Tibial artery (tissue), 4 donors: ENCODE measurements at places on chromosomes 16 and 17.
A peak's percentile ranks its signal among the peaks of the same experiment; 100 is the strongest.

DNA sequence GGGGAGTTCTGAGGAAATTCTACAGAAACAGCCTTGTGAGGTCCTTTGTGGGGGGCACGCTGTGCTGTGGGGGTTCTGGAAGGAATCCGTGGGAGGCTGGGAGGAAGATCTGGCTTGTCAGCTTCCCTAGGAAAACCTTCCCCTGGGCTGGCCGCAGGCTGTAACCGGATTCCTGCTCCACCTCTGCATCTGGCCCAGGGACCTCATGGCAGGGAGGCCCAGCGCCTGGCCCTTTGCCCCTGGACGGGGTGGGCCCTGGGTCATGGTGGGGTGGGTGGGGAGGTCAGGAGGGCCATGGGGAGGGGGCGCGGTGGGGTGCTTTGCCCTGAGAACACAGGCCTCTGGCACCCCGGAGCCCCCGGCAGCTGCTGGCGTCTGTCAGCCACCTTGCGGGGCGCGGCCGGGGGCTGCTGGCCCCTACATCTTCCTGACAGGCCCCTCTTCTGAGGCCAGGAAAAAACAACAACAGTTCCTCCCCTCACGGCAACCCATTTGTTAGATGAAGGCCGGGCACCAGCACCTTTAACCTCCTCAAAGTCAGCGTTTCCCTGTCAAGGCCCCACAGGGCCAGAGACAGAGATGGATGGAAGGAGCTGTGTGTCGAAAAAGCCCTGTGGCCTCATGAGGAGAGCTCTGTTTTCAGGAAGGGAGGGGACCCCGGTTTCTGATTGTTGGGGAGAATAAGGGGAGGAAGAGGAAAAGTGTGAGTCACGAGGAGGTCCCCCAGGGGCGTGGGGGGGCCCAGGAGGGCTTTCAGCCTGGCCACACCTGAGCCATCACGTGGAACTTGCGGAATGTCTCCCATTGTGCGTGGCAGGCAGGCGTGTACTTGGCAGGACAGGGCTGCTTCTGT, 3.6 kb upstream of the MEOX1 start:
- no peak for DNase-seq

- no peak for DNase-seq
Measured at GRCh38 chr17:33696102-33696501, 403.0 kb upstream of the ASIC2 start.

DNA sequence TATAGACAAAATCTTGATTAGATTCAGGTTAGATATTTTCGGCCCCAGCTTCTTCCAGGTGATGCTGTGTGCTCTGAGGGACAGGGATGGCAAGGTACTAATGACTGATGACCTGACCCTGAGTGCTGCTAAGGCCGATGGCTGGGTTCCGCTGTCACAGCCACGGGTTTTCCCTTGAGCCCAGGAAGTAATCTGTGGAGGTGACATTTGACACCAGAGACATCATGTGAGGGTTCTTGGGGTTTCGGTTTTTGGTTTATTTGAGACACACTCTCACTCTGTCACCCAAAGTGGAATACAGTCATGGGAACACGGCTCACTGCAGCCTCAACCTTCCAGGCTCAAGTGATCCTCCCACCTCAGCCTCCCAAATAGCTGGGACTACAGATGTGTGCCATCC, 9.8 kb downstream of the OTOP3 start:
- DNase-seq, result no peak

DNA sequence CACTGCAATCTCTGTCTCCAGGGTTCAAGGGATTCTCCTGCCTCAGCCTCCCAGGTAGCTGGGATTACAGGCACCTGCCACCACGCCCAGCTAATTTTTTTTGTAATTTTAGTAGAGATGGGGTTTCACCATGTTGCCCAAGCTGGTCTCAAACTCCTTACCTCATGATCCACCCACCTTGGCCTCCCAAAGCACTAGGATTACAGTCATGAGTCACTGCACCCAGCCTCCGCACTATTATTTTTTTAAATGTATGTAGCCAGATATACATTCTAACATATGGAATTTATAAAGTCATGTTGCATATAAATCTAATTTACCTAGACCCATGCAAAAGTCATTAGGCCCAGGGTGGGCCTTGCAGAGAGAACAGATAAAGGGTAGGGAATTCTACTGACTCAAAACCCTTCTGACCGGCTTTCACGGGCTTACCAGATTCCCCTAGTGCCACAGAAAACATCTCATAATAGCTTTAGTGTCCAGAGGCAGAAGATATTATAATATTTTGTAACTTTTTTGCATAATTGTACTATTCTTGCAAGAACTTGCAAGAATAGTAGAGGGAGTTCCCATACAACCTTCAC, 20.5 kb upstream of the HELZ start:
- peak; percentile 10 for DNase-seq

GRCh38 chr16:17261197-17261858, 209.4 kb downstream of the XYLT1 start:
- DNase-seq, result no peak

- DNase-seq, result no peak
Measured at GRCh38 chr17:73684183-73684582, 39.9 kb upstream of the SDK2 start.

DNA sequence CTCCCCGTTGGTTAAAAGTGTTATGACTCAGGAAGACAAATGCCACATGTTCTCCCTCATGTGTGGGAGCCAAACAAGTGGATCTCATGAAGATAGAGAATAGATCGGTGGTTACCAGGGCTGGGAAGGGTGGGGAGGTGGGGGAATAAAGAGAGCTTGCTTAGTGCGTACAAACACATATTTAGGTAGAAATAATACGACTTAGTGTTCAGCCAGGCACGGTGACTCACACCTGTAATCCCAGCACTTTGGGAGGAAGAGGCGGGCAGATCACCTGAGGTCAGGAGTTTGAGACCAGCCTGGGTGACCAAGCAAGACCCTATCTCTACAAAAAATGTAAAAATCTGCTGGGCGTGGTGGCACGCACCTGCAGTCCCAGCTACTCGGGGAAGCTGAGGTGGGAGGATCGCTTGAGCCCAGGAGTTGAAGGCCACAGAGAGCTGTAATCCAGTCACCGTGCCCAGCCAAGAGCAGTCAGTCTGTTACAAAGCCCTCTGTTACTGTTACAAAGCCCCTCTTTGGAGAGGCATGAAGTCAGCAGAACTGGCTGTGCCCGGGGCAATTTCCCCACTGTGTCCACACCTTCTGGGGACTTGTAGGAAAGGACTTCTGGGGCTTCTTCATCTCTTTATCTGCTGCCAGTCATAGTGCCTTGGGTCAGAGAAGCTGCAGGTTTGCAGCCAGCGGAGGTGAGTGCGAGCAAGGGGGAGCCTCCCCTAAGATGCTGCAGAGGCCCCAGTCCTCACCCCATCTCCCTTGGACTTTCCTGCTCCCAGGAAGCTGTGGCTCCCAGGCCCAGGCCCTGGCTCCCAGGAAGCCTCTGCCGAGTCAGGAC, 4.3 kb upstream of the ALDH3A1 start:
- DNase-seq, result no peak

GRCh38 chr17:49968405-49969133, 421 bp upstream of the DLX4 start:
- peak; percentile 30 for DNase-seq

DNA sequence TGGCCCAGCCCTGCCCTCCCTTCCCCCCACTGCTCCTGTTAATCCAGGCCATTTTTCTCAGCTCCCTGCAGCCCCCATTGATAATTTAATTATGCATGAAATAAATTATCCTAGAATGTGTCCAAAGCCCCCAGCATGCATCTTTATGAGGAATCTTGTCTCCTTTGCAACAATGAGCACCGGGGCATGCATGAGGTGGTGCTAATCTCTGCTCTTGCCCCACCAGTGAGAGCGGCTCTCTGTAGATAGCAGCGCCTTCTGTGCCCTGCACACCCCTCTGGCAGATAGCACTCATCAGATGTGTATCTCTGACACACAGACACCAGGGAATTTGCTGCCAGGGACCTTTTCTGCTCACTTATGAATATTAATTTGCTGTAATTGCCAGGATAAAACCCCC, 140.2 kb upstream of the CDC42EP4 start:
- DNase-seq, result no peak

DNA sequence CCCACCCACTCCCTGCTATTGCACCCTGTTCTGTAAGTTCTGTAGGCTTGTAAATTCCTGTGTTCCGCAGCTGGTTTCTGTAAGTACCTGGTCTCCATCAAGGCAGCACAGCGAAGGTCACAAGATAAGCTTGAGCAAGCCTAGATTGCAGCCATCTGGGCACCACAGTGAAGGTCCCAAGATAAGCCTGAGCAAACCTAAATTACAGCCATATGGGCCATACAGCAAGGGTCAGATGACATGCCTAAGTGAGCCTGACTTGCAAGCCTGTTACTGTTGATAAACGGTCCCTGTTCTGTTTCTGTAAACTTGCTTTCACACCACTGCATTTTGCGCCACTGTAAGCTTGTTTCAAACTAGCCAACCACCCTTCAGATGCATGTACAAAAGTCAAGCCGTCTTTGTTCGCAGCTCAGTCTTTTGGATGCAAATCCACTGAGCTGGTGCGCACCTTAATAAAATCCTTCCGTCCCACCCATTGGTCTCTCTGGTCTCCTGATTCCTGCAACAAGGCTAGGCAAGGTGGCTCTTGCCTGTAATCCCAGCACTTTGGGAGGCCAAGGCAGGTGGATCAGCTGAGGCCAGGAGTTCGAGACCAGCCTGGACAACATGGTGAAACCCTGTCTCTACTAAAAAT, 42.6 kb upstream of the ATF7IP2 start:
- no peak for DNase-seq

DNA sequence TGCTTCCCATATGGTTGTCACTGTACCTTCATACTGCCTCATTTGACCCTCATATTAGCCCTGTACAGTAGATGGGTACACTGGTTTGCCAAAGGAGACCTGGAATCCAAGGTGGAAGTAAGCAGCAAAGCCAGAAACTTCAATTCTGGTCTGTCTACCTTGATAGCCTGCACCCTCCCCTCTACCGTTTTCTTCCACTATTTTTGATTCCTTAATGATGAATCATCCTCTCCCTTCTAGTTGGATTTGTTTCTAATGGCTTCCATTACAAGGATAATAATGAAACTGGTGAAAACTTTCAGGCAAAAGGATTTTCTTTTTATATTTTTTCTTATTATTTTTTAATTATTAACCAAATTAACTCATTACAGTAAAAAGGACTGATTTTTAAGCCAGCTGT, 17.3 kb downstream of the TAC4 start:
- no peak for DNase-seq

DNA sequence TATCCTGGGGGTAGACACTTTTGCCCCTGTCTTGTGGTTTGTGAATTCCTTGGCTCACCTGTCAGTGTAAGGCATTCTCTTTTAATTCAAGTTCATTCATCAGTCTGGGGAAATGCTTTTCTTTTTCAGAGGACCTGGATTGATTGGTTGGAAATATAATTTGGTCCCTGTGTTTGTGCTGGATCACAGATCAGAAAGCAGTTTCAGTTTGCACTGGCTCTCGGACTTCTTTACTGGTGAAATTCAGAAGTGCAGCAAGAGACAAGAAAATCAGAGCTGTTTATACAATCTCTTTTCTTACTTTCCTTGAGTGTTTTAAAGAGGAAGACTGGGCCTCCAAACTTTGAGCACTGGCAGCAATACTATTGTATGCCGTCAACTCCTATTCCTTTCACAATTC, 161.8 kb upstream of the KCNJ16 start:
- no peak for DNase-seq

GRCh38 chr17:82561429-82562035, 42.0 kb downstream of the FOXK2 start:
- DNase-seq, result no peak

DNA sequence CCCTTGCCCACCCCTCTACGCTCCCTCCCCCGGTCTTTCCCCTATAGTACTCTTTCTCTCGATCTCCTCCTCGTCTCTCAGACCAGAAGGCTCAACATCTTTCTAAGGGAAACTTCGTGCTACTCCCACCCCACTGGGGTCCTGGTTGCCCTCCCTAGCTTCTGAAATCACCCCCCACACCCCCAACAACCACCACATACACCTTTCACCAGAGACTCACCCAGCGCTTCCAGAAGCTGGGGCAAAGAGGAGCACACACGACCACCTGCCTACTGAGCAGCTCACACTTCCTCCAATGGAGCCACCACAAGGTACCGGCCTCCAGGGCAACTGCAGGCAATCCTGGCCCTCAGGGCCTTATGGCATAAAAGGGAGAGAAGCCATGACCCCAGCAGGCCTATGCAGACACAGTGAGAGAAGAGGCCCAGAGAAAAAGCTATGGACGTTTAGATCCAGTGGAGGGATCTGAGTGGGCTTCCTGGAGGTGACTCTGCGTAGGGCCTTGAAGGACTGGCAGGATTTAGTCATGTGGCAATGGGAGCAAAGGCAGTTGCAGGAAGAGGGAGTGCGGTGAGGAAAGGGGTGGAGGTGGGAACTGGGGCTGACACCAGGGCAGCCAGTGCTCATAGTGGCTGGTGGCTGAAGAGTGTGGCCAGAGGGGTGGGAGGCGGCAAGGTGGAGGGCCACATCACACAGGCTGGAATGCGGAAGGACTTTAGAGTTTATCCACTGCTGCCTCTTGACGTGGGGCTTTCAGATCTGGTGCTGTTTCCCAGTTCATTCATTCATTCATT, 12.1 kb upstream of the TMEM92 start:
- DNase-seq, result peak; percentile 59

GRCh38 chr16:6374821-6375220, 957.8 kb upstream of the RBFOX1 start:
- no peak for DNase-seq

DNA sequence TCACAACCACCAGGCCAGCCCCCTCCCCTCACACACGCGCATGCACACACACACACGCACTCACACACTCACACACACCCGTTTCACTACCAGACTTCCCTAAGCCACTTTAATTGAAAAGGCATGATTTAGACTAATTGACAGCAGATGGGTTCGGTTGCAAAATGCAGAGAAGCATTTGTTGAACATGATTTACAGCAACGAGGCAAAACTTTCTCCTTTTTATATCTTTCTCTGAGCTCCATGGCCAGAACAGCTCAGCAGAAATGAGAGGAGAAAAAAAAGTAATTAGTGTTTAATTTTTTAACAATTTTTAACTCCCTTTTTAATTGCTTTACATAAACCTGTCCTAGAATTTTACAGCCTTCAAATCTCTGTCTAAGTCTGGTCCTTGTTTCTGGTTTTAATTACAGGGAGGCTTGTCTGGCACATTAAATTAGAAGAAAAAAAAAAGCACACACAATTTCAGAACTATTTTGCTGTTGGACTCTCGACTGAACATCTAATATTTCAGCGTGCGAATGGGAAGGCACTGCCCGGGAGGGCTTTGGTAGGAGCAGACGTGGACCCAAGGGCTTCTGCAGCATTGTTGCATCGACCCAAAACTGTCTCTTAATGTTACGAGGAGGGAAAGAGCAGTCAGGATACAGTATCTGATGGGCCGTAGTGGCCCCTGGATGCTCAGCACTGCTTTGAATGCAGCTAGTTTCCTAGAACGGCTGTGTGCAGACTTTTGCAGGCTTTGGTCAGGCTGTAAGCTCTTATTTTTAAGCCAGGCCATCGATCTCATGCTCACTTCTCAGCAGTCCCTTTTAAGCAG, 255.9 kb downstream of the SOX9 start:
- DNase-seq, result no peak

- DNase-seq, result peak; percentile 92
Measured at GRCh38 chr17:8192070-8192815, 2.3 kb upstream of the BORCS6 start.

DNA sequence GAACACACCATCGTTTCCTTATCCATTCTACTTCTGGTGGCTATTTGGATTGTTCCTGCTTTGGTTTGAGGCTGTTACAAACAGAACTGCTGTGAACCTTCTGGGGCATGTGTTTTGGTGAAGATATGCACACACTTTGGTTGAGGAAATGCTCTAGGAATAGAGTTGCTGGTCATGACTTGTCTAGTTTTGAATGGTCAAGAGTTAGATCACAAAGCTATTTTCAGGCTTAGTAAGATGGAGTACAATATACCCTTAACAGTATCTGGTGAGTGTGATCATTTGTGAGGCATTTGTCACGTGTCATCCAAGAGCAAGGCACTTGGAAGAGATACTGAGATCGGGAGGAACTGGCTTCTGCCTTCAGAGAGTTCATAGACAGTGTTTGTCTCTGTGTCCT, 47.0 kb upstream of the CACNG5 start:
- DNase-seq, result no peak
